ENCODE measurements at places on chromosomes 1 and 21. TPM values are rescaled to one million over a fixed set of nuclear protein-coding genes. Genes with fewer than 3 reads are reported as not detected.

The TMEM51 gene
- 1.3 TPM for total RNA-seq

DNA sequence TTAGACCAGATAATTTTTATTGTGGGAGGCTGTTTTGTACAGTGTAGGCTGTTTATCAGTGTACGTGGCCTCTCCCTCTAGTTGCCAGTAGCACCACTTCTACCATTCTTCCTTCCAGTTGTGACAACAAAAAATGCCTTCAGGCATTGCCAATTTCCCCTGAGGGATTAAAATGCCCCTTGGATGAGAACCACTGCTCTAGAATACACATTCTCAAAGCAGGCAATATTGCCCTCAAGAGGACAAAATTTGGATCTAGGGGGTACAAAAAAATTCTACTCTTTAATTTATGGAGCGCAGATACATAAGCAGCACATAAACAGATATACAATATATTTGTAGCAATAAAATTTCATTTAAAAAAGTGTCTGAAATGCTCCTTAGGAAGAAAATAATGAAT lies 674.6 kb downstream of the PTPRC start:
- no peaks in the 10 kb centered on the region for H3K36me3 ChIP-seq
- no peak overlapping the region for H3K27ac ChIP-seq
- H3K27me3 ChIP-seq: no peaks in the 10 kb centered on the region
- no peak for DNase-seq
- no peak overlapping the region for H3K4me3 ChIP-seq
- H3K4me1 ChIP-seq: no peaks in the 10 kb centered on the region

DNA sequence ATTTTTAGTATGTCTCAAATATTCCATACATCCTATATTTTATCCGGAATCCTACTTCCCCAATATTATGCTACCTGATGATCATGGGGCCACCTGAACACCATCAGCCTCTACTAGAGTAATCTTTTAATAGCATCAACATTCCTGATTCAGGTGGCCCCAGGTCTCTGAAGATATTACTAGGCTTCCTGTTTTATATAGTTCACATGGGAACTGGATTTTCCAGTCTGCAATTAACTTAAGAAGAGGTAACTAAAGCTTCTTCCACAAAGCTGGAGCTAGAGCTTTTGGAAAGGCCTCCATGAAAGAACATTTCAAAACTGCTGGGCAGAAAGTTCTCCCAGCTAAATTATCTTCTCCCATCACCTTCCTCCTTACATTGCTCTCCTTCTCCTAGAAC lies 72.3 kb upstream of the ADAM30 start:
- no peaks in the 10 kb centered on the region for H3K4me1 ChIP-seq
- H3K4me3 ChIP-seq: no peak overlapping the region
- no peaks in the 10 kb centered on the region for H3K36me3 ChIP-seq

The NBPF15 gene
- 28.2 TPM for total RNA-seq

The CYP2J2 gene
- 71.3 TPM for total RNA-seq

GRCh38 chr1:147600119-147601111 lies 59.1 kb downstream of the BCL9 start:
- H3K4me1 ChIP-seq: no peaks in the 10 kb centered on the region
- DNase-seq: no peak
- H3K4me3 ChIP-seq: peak overlapping the region; percentile 42
- H3K27me3 ChIP-seq: no peaks in the 10 kb centered on the region
- H3K36me3 ChIP-seq: no peaks in the 10 kb centered on the region

The ANKRD45 gene
- not detected for total RNA-seq

DNA sequence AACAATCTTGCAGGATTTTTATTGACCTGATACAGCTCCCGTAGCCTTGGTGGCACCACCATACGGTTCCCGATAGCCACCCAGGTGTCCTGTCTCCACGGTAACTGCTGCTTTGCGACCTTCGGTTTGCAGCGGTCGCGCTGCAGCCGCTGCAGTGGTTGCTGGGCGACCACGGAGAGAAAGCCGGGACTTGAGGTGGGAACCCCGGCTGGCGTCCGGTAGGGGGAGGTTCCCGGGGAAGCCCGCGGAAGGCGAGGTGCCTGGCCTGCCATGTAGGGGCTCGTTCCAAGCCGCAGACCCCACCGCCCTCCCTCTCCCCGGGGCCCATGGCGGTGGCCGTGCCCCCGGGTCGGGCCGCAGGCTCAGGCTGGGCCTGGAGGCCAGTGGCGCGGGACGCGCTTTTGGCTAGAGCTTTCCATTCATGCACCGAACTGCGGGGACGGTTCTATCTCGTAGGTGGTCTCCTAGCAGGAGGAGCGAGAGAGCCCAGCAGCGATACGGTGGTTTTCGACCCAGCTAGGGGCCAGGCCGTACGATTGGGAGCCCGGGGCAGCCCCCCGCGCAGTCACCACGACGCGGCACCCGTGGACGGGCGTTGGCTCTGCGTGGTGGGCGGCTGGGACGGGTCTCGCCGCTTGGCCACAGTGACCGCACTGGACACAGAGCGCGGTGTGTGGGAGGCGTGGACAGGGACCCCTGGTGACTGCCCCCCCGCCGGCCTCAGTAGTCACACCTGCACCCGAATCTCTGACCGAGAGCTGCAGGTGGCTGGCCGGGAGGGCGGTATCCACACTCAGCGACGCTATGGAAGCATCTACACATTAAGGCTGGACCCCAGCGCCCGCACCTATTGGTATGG lies at the start of gene KLHDC9:
Gene KLHDC9, plus strand, starts transcription at position 152 of the 859 bp plus-strand sequence. Its CDS starts 175 bp downstream, at position 327.
- peaks cover 3% of the 10 kb centered on the region for H3K4me1 ChIP-seq
- H3K4me3 ChIP-seq: peak within 1 kb of the TSS; percentile 66
- peak; percentile 91 for DNase-seq
- peaks cover 17% of the 10 kb centered on the region for H3K36me3 ChIP-seq

DNA sequence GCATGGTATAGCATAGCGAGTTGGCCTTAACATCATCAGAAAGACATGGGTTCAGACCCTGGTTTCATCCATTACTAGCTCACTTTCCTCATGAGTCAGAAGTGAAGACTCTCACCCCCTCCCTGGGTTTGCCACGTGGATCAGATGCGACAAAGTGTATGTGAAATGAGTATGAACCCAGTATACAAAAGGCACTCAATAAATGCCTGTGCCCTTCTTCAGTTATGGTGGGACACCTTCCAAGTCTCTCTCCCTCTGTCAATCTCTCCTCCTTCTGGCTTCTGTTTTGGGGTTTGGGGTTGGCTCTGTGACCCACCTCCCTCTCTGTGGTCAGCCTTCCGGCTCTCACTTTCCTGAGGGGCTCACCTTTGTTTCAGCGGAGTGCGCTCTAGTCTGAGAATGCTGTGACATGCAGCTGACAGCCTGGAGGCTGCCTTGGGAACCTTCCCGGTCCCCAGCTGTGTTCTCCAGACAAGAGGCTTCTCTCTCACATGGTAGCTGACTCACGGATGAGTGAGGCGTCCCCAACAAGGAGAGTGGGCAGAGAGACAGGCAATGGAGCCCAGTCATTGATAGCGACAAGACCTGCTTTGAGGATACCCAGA lies 155.0 kb upstream of the EDN2 start:
- DNase-seq: no peak
- no peaks in the 10 kb centered on the region for H3K36me3 ChIP-seq
- H3K27ac ChIP-seq: no peak overlapping the region
- H3K4me1 ChIP-seq: no peaks in the 10 kb centered on the region
- no peaks in the 10 kb centered on the region for H3K27me3 ChIP-seq
- no peak overlapping the region for H3K4me3 ChIP-seq

The TNFRSF4 gene
- total RNA-seq: 0.24 TPM

- no peaks in the 10 kb centered on the region for H3K4me1 ChIP-seq
- H3K4me3 ChIP-seq: no peak overlapping the region
- H3K36me3 ChIP-seq: no peaks in the 10 kb centered on the region
- H3K27ac ChIP-seq: no peak overlapping the region
Measured at GRCh38 chr1:219489636-219490035, 123.3 kb downstream of the ZC3H11B start.

DNA sequence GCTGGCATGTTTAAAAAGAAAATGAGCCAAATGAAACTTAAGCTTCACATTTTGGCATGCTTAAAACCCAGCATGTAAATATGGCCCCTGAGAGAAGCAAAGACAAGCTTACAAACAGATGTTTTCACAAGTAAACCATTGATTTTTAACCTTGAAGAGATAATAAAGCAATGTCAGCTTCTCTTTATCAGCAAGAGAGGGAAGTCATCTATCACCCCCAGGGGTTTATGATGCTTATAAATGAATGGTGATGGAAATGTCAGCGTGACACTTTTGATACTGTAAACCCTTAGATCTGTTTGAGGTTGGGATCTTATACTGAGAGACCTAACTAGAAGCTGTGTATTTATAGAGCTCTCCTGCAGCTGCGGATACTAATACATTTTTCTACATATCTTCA lies 471.3 kb downstream of the PLA2G4A start:
- no peak overlapping the region for H3K27ac ChIP-seq
- H3K27me3 ChIP-seq: no peaks in the 10 kb centered on the region
- no peak overlapping the region for H3K4me3 ChIP-seq
- no peak for DNase-seq
- H3K36me3 ChIP-seq: no peaks in the 10 kb centered on the region
- no peaks in the 10 kb centered on the region for H3K4me1 ChIP-seq

DNA sequence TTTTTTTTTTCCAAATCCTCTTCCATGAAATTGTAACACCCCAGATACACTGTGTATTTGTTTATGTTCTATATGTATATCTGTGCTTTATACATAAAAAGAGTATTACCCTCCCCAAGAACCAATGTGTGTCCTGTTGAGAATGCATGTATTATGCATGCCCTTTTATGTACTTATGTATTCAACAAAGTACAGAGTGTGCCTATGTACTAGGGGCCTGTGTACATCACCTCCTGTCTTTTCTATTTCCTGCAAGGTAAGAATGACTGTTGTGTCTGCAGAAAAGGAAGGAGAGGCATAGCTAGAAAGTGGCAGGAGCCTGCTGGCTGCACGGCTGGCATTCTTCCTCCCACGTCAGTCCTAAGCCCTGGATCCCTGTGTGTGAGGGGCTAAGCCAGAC lies 7.0 kb downstream of the TMEM61 start:
- H3K27me3 ChIP-seq: no peaks in the 10 kb centered on the region
- DNase-seq: no peak
- no peaks in the 10 kb centered on the region for H3K36me3 ChIP-seq
- no peak overlapping the region for H3K27ac ChIP-seq

- H3K4me1 ChIP-seq: no peaks in the 10 kb centered on the region
- H3K36me3 ChIP-seq: no peaks in the 10 kb centered on the region
- no peaks in the 10 kb centered on the region for H3K27me3 ChIP-seq
- DNase-seq: no peak
- H3K27ac ChIP-seq: no peak overlapping the region
- H3K4me3 ChIP-seq: no peak overlapping the region
Measured at GRCh38 chr1:216450227-216450626, 27.0 kb upstream of the USH2A start.

GRCh38 chr1:244060686-244061085 lies 9.6 kb downstream of the ZBTB18 start:
- no peaks in the 10 kb centered on the region for H3K27me3 ChIP-seq
- H3K4me3 ChIP-seq: no peak overlapping the region
- no peak overlapping the region for H3K27ac ChIP-seq
- H3K36me3 ChIP-seq: peaks cover under 1% of the 10 kb centered on the region
- no peaks in the 10 kb centered on the region for H3K4me1 ChIP-seq
- no peak for DNase-seq

GRCh38 chr1:6011161-6011945 lies 19.1 kb upstream of the NPHP4 start:
- no peaks in the 10 kb centered on the region for H3K4me1 ChIP-seq
- H3K27ac ChIP-seq: no peak overlapping the region
- H3K36me3 ChIP-seq: no peaks in the 10 kb centered on the region
- no peaks in the 10 kb centered on the region for H3K27me3 ChIP-seq
- H3K4me3 ChIP-seq: no peak overlapping the region

DNA sequence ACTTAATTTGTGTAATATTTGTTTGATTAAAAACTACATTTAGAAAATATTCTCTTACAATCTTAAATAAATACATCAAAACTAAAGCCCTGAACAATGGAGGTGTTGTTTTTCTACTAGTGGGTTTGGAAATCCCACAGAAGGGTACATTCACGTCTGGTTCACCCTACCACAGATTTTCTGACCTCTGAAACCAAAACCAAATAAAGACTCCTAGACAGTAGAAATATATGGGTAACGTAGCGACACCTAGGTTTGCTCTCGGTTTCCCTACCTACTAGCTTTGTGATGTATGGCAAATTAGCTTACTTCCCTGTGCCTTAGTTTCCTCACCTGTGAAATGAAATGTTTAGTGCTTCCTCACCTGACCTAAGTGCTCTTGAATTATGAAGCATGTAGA lies 312.6 kb downstream of the DPYD start:
- no peaks in the 10 kb centered on the region for H3K27me3 ChIP-seq
- H3K27ac ChIP-seq: no peak overlapping the region
- no peaks in the 10 kb centered on the region for H3K36me3 ChIP-seq
- DNase-seq: no peak
- H3K4me3 ChIP-seq: no peak overlapping the region

- H3K4me3 ChIP-seq: no peak overlapping the region
- H3K27me3 ChIP-seq: no peaks in the 10 kb centered on the region
- H3K36me3 ChIP-seq: no peaks in the 10 kb centered on the region
- no peak for DNase-seq
- H3K4me1 ChIP-seq: no peaks in the 10 kb centered on the region
Measured at GRCh38 chr21:31064803-31065202, 26.5 kb upstream of the KRTAP19-8 start.

GRCh38 chr21:45154511-45155508 lies 80.4 kb downstream of the ADARB1 start:
- no peaks in the 10 kb centered on the region for H3K4me1 ChIP-seq
- no peaks in the 10 kb centered on the region for H3K36me3 ChIP-seq
- H3K4me3 ChIP-seq: no peak overlapping the region
- H3K27me3 ChIP-seq: no peaks in the 10 kb centered on the region

- no peak for DNase-seq
- no peaks in the 10 kb centered on the region for H3K4me1 ChIP-seq
- H3K27me3 ChIP-seq: no peaks in the 10 kb centered on the region
- H3K4me3 ChIP-seq: no peak overlapping the region
Measured at GRCh38 chr1:201191653-201192260, 1.1 kb downstream of the IGFN1 start.

The OPTC gene
- total RNA-seq: not detected

- H3K27ac ChIP-seq: no peak overlapping the region
- H3K4me1 ChIP-seq: peaks cover 41% of the 10 kb centered on the region
- no peak for DNase-seq
- no peaks in the 10 kb centered on the region for H3K27me3 ChIP-seq
- H3K4me3 ChIP-seq: no peak overlapping the region
Measured at GRCh38 chr1:111980686-111981085, 8.8 kb downstream of the KCND3 start.

DNA sequence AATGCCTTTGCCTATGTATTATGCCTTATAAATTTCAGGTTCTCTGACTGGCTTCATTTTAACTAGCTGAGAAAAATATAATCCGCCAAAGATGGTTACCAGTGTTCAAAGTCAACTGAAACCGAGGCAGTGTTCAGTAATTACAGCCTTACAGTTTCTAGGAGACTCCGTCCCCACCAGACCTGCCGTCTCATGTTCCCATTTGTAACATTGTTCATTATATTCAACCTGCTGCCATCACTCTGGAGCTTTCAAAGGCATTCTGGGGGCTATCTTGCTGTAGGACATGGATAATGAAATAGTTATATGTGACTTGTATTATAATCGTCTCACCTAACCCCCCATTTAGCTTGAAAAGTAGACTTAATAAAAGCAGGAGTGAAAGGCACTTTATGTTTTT lies 302.5 kb downstream of the RWDD3 start:
- no peak overlapping the region for H3K27ac ChIP-seq
- H3K4me1 ChIP-seq: no peaks in the 10 kb centered on the region
- no peak overlapping the region for H3K4me3 ChIP-seq
- DNase-seq: no peak

GRCh38 chr1:47761201-47761930 lies 235.8 kb downstream of the TRABD2B start:
- H3K27me3 ChIP-seq: no peaks in the 10 kb centered on the region
- H3K4me3 ChIP-seq: no peak overlapping the region
